NCI-H460 (cell line): ENCODE measurements at places on chromosomes 2 and 18. TPM values are rescaled to one million over a fixed set of nuclear protein-coding genes. Genes with fewer than 3 reads are reported as not detected.

OTOS gene
- total RNA-seq = not detected in 2 replicates

PLGLB1 gene
- total RNA-seq = 0.92 TPM in 1 of 2 replicates, not detected in the other

VPS54 gene
- total RNA-seq = 22.5 and 23.1 TPM in 2 replicates

- no peak for DNase-seq
Observed at GRCh38 chr2:8494151-8494550, 187.7 kb upstream of the ID2 start.

IL1RL1 gene
- 4.5 and 4.7 TPM in 2 replicates for total RNA-seq

DNA sequence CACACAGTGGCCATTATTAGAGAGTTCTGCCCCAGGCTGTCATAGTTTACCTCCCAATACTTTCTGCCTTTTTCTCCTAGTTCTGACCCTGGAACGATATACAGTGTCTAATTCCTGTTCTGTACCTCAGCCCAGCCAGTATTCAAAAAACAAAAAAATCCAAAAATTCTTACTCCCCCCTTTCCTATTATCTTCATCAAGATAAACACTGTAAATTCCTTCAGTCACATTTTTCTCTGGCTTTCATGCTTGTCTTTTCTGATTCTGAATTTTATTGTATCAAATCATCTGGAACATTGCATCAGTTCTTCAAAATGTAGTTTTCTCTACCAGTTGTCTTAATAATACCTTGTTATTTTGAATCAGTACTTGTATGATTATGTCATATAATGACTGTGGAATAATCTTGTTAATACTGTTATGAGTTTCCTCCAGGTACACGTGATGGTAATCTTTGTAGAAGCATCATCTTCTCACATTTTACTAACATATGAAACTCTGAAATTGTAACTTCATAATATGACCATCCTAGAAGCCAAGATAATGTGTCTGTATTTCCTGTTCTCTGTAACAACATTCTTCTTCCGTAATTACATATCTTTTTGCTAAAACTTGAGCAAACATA lies 79.0 kb upstream of the NOSTRIN start:
- DNase-seq = no peak

- no peak for DNase-seq
Observed at GRCh38 chr18:48852292-48852691, 98.5 kb downstream of the SMAD7 start.

CFAP65 gene
- not detected in 2 replicates for total RNA-seq

LRP1B gene
- 3.3 and 4.0 TPM in 2 replicates for total RNA-seq

C2orf15 gene
- 0.27 TPM in 1 of 2 replicates, not detected in the other for total RNA-seq

GRCh38 chr18:51188024-51188701 lies 9.3 kb downstream of the MEX3C start:
- no peak for DNase-seq

ASB18 gene
- total RNA-seq = not detected in 2 replicates

GRCh38 chr18:38010971-38011857 lies 445.6 kb upstream of the CELF4 start:
- no peak for DNase-seq

GRCh38 chr2:142951190-142952007 lies 73.9 kb downstream of the KYNU start:
- no peak for DNase-seq
